T-helper 22 cell (primary cell): ENCODE measurements at places on chromosomes 11 and 22.

- DNase-seq: no peak
Measured at GRCh38 chr11:78318321-78319114, 99.1 kb downstream of the GAB2 start.

GRCh38 chr11:1450949-1451710, 35.4 kb downstream of the MOB2 start:
- DNase-seq: no peak

- peak; percentile 56 for DNase-seq
Measured at GRCh38 chr11:75492181-75492820, 33.4 kb downstream of the GDPD5 start.

DNA sequence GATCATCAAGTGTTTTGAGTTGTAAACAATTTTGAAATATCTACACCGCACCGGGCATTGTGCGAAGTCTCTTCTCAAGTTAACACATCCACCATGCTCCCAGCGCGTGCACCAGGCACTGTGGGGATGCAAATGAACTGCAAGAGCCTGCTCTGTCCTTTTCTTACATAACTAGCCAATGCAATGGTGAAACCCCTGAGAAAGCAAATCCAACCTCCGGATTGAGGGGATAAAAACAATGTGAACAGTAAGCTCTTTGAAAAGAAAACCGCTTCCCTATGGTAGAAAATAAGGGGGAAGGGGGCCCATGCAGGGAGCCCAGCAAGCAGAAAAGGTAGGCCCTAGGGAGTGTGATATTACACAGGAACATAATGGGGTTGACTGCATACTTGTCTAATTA, 274.9 kb upstream of the MPPED2 start:
- DNase-seq: no peak

GRCh38 chr22:24402460-24403192, 24.8 kb upstream of the ADORA2A start:
- no peak for DNase-seq

DNA sequence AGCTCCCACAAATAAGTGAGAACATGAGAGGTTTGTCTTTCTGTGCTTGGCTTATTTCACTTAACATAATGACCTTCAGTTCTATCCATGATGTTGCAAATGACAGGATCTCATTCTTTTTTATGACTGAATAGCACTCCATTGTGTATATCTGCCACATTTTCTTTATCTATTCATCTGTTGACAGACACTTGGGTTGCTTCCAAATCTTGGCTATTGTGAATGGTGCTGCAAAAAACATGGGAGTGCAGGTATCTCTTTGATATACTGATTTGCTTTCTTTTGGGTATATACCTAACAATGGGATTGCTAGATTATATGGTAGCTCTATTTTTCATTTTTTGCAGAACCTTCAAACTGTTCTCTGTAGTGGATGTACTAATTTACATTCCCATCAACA, 13.3 kb downstream of the GVQW3 start:
- DNase-seq: no peak

DNA sequence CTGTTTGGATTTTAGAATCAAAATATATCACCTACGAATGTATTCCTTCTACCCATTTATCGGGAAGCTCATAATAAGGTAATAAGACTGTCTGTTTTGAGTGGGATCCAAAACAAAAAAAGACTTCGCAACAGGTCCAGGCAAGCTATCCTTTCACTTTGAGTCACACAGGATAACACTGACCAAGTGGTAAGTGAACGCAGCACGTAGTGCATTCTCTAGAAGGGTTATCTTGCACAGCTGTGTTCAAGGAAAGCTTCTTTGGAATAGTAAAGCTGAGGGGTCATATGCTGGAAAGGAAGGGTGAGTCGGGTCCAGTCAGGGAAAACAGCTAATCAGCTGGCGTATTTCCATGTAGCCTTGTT, 22.3 kb upstream of the NRGN start:
- DNase-seq: no peak

- no peak for DNase-seq
Measured at GRCh38 chr11:118213201-118213600, 11.6 kb downstream of the JAML start.

DNA sequence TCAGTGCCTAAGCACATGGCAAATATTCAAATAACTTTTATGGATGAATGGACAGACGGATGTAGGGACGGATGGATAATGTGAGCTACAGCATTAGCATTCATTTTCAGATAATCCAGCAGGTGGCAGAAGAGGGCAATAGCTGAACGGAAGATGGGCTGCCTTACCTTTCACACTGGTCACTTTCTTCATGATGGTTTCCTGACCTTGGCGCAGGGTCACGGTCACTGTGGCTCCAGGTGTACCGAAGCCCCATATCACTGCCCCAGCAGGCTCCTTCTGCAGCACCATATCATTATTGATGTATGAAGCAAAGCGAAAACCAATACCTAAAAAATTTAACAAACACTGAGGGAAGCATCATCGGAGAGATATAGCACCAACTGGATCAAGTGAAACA, 4.3 kb downstream of the SIAE start:
- DNase-seq: no peak

DNA sequence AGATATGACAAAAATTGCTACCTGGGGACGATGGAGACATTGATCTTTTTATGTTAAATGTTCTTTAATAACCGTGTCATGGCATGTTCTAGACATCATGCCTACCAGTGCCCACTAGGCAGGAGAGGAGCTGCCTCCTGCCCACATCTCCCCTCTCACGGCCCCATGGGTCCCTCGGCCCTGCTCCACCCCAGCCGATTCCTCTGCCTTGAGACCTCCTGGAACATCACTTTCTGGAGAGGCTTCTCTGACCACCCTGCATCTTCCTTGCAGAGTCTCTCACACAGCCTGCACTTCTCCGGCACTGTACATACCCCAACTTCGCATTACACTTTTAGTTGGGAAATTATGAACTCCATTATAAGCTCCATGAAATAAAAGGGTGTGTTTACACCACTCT, 16.8 kb downstream of the EFCAB6 start:
- no peak for DNase-seq

DNA sequence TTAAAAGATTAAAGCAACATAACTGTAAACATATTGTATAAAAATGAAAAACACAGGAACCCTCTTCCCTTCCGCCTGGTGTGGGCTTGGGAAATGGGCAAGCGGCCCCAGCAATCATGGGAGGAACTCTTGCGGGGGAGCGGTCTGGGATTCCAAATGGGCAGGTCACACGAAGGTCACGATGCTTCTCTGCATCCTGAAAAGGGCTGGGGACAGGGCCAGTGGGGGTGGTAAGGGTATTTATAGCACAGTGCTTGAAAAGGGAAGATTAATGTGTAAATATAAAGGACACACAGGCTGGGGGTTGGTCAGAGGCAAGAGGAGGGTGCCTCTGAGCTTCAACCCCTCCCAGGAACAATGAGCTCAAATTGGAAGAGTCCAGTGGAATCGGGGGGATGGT, 46.9 kb upstream of the OR4B1 start:
- no peak for DNase-seq

GRCh38 chr11:58024601-58025091, 965 bp downstream of the OR9Q1 start:
- DNase-seq: no peak

- DNase-seq: no peak
Measured at GRCh38 chr22:19360300-19360792, 68.8 kb upstream of the CLTCL1 start.

- DNase-seq: no peak
Measured at GRCh38 chr11:111097191-111097590, 148.3 kb upstream of the POU2AF2 start.

GRCh38 chr11:130813638-130814037, 102.6 kb downstream of the SNX19 start:
- no peak for DNase-seq

DNA sequence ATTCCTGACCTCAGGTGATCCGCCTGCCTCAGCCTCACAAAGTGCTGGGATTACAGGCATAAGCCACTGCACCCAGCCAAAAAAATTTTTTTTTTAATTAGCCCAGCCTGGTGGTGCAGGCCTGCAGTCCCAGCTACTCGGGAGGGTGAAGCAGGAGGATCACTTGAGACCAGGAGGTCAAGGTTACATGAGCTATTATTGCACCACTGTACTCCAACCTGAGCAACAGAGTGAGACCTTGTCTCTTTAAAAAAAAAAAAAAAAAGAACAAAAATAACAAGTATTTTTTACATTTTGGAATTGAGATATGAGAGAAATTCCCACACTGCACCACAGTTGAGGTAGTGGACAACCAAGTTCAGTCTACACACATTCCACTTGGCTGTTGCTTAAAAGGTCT, 13.6 kb upstream of the L3MBTL2 start:
- DNase-seq: no peak

DNA sequence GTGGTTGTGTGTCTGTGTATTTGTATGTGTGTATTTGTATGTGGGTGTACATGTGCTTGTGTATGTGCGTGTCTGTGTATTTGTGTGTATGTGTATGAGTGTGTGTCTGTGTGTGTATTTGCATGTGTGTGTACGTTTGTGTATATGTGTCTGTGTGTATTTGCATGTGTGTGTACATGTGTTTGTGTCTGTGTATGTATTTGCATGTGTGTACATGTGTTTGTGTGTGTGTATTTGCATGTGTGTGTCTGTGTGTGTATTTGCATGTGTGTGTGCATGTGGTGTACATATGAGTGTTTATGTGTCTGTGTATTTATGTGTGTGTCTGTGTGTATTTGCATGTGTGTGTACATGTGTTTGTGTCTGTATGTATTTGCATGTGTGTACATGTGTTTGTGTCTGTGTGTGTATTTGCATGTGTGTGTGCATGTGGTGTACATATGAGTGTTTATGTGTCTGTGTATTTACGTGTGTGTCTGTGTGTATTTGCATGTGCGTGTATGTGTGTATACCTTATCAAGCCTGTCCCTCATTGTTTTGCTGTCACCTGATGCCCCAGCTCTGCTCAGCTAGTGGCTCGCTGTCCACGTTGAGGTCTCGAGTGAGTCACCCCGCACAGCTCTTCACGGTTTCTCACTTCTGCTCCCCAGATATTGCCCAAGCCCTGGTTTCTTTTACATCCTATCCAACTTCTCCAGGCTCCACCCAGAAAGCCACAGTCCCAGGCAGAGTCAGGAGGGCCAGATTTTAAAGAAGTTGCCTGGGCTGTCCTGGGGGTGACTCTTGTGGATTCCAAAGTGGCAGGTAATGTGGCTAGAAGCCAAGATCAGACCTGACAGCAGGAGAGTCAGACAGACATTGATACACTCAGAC, 15.2 kb downstream of the MB start:
- no peak for DNase-seq

GRCh38 chr11:116478205-116478604, 294.6 kb downstream of the BUD13 start:
- no peak for DNase-seq

GRCh38 chr11:61754534-61755482, 2.4 kb downstream of the MYRF start:
- no peak for DNase-seq

GRCh38 chr11:88359114-88359513, 21.6 kb upstream of the CTSC start:
- no peak for DNase-seq

- DNase-seq: no peak
Measured at GRCh38 chr11:65297026-65297672, 17.5 kb upstream of the CDC42EP2 start.

DNA sequence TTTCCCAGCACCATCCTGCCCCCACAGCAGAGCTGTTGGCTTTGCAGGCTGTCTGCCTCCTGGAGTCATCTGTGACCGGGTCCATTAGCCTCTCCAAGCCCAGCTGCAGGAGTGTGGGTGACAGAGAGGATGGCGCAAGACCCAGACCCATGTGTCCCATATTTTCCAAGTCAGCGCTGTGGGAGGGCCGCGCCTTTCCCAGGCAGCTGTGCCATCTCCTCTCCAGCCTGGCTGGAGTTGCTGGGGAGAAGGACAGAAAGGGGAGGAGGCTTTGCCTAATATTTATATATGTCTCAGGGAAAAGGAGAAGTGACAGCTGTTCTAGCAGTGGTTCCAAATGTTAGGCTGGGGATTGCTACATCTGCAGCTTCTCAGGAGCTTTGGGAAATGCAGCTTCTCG, 15.7 kb downstream of the DTX4 start:
- no peak for DNase-seq

- DNase-seq: no peak
Measured at GRCh38 chr11:107590460-107591377, at the start of gene ELMOD1. Gene ELMOD1, plus strand, starts transcription at chr11:107591147. Its CDS starts 27,043 bp downstream, at chr11:107618190.

- no peak for DNase-seq
Measured at GRCh38 chr11:110053848-110054414, 39.3 kb upstream of the ZC3H12C start.

DNA sequence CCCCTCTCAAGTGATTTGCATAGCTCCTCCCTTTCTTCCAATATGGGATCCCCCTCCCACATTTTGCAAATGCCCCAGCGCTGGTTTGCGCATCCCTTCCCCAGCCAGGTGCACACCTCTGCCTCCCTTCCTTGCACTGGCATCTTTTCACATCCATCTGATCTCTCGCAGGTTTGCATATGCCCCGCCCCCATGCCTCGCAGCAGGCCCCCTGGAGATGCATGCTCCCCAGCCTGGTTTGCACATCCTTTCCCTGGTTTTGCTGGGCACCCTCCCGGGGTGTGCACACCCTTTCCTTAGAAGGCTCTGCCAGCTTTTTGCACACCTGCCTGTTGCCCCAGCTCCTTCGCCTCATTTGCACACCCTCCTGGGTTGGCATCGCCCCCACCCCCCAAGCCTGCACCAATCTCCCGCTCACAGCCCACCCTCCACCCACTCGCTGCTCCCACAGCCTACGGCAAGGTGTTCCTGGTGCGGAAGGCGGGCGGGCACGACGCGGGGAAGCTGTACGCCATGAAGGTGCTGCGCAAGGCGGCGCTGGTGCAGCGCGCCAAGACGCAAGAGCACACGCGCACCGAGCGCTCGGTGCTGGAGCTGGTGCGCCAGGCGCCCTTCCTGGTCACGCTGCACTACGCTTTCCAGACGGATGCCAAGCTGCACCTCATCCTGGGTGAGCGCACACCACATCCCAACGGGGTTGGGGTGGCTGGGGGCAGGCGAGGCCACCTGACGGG, 917 bp downstream of the RPS6KA4 start:
- DNase-seq: no peak

- no peak for DNase-seq
Measured at GRCh38 chr22:17960695-17961445, 63.5 kb downstream of the MICAL3 start.

DNA sequence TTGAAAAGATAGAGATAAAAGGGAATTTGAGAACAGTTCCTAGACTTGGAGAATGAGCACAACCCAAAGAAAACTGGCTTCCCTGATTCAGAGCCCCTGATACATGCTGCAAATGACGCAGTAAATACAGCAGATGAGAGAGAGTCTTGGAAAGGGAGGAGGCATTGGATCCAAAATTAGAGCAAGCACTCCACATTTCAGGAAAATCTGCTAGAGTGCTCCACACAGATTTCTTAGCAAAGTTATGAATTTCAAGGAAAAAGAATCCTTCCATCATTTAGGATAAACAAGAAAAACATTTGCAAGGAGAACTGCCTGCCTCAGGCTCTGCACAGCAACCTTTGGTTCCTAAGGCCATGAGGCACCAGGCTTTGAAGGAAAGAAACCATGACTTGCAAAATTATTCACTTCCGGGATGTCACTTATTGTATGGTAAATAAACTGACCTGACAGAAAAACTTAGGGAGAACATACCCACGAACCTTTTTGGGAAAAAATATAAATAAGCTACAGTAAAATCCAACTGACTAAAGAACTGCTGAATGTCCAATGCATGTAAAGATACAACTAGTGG, 89.8 kb upstream of the RTL6 start:
- no peak for DNase-seq
